ENCODE measurements at places on chromosomes 2 and 18.

DNA sequence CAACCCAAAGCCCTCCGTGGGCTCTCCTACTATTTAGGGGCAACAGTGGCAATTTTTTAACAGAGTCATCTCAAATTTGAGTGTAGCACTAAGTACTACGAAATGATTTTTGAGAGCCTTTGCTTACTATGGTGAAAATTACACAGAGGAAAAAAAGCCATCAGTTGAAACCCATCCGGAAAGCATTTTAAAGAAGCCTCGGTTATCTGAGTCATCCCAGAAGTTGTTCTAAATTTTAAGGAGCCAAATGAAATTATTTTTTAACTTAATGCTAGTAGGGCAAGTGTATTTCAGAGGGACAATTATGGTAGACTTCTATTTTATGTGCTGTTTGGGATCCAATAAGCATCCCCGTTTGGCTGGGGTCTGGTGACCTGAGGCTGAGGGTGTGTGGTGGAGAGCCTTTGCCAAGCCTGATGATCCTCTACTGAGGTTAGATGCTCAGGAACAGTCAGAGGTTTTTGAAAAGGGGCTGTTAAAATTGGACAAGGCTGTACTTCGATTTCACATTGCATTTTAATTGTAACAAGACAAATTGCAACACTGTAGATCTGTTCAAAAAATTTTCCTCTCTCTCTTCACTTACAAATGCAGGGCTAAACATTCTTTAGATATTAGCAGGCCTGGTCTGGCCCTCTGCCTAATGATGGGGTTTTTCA is 47.0 kb downstream of the RAPGEF4 start:
- no peak for DNase-seq

DNA sequence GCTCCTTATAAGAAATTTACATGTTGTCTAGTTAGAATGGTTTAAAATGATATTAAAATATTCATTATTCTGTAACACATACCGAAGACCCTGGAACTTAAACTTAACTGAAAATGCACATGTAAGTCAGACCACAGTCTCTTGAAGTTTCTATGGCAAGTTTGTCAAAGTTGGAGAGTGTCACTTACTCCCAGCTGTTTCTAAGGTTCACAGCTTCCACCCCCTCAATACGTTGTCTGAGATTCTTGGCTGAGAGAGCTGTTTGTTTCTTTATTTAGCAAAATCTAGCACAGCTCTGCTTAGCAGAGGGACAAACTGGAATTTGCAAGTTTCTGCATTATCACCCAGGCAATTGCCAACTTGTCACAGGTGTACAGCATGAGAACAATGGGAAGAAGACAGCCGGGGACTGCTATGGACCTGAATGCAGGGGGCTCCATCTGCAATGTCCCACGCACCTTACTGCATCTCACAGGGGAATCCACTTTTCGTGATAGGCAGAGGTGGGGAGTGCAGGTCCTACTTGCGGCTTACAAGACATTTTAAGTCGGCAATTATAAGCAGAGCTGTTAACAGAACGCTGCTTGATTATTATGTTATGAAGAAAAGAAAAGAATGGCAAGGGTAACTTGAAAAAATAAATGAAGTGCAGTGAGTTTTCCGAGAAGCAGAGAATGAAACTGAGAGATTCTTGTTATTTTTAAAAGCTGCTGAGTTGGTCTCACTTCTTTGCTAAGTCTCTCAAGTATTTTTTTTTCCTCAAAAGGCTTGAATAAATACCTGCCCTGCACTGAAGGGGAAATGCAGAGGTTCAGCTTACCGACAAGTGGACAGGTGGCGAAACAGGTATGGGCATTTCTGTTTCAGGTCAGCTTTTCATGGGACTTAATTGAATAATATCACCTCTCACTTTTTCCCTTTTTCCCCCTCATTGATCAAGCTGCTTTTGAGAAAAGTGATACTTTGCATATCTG is 1072.1 kb upstream of the FANCL start:
- DNase-seq = no peak

GRCh38 chr18:75048776-75049454 is 160.0 kb downstream of the PTGR3 start:
- no peak for DNase-seq

DNA sequence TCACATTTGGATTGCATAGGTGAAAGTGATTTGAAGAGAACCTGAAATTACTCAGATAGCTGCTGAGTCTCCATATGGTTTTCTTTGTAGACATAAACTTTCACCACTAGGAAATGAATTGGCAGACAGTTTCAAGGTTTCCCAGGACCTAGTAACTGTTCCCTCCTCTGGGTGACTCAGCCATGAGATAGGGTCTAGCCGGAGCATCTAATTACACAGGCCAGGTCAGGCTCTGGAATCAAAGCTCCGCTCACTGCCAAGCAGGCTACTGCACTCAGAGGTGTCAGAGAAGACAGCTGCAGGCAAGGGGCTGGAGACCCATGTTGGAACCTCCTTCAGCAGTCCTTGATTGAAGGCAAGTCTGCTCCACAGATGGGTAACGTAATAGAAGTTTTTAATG is 429.2 kb downstream of the TNS1 start:
- DNase-seq = no peak

- DNase-seq = no peak
These were observed 189.2 kb downstream of the FAM210A start for GRCh38 chr18:13537022-13537780.

DNA sequence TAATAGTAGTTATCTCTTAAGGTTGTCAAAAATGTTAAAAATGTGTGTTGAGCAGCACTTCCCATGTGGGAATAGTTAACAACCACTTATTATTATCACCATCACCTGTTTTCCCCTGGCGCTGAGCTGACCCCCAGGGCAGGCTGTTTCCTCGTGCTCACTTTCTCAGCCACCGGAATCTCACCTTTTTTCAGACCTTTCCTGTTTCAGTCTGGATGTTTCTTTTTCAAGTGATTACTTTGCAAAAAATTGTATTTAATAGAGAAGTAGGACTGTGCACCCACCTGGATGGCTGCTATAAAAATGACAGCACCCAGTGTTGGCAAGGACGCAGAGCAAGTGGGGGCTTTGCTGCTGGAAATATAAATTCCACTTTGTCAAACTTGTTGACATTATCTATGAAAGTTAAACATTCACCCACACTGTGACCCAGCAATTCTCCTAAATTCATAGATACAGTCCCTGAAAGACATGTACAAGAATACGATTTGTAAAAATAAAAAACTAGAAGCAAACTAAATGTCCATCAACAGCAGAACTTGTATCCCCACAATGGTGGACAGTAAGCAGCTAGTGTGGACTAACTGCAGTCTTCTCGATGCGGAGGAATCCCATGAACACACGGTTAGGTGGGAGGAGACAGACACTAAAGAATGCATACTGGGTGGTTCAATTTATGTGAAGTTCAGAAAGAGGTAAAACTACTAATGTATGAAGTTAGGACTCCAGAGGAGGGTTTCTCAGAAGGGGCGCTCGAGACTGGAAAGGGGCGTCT is 66.5 kb downstream of the SOWAHC start:
- DNase-seq = no peak

DNA sequence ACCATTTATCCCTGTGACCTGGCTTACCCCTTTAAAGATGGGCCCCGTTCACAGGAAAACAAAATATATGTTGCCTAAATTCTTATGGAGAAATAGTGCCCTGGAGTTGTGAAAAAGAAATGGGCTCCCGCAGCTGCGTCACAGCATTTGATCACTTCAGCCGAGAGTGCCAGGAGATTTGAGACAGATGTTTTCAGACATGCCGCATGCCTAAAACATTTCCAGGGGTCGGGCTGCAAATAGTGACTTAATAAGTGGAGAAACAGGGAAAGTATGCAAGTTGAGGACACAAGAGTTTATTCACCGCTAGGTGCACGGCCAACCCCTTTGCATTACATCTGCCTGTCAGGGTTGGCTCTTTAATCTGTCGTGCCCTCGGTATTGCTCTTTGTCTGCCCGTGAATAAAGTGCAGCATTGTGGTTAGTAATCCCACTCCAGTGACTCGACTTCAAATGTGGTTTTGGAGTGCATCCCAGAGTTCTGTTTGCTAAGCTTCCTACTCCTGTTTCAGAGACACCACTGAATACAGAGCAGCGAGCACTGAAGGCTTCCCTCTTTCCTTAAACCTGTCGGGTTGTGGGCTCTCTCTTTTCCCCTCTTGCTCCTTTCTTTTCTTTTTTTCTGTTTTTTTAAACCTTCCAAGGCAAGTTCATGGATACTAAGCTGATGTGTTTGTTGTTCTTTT is 187.5 kb downstream of the LTBP1 start:
- DNase-seq = no peak

- DNase-seq = no peak
These were observed 49.8 kb downstream of the PTPN4 start for GRCh38 chr2:119809339-119810048.

DNA sequence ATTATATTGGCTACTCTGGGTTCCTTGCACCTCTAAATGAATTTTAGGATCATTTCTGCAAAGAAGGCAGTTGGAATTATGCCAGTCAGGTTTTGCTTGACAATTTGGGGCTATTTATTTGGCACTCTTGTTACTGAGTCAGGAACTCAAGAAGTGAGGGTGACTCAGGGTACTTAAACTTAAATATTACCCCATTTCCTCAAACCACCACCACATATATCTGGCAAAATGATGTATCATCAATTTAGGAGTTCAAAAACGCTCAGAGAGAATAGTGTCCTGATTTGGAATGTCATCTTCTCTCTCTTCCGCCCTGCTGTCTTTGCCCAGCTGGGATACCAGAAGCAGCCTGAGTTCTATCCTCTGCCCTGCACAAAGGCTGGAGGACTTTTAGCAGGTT is 2.4 kb upstream of the THNSL2 start:
- no peak for DNase-seq

- no peak for DNase-seq
These were observed 307.9 kb downstream of the TXNL1 start for GRCh38 chr18:56330366-56331110.

DNA sequence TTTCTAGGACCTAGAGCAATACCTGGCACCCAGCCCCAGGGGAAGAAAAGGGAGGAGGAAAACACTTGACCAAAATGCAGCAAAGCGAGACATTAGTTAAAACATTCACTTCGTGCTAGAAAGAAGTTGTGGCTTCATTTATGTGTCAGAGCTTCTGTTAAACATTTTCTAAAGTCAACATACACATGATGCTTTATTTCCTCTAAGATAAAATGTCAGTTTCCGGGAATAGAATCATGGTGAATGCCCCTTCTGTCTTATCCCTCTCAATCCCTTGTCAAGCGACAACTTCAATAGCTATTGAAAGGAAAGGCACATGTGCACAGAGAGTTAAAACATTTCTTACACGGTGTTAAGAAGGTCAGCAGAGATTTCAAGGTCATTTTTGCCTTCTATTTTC is 404.6 kb upstream of the CWC22 start:
- no peak for DNase-seq

DNA sequence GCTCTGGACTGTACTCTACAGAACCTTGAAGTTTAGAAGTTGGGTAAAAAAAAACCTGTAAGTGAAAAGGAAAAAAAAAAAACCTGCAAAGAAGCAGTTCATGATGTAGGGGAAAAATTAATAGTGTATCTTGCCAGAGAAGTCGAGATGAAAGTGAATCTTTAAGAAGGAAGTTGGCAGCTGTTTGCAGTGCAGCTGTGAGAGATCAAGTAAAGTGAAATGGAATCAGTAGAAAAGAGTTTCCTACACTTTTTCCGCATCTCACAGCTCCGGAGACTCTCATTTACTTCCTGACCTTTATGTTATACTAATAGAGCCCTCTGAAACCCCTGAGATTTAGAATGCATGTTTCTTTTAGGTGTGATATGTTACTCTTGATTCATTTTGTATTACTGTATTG is 19.2 kb downstream of the RNMT start:
- DNase-seq = no peak

- DNase-seq = no peak
These were observed 1.2 kb downstream of the BMPR2 start for GRCh38 chr2:202377207-202377761.
